Regular cardiac myocyte (primary cell): ENCODE measurements at places on chromosomes 7 and 10. TPM values are rescaled to one million over a fixed set of nuclear protein-coding genes. Genes with fewer than 3 reads are reported as not detected.

The IKZF1 gene
- total RNA-seq, result not detected in 2 replicates

The ATOH7 gene
- under 0.01 and 0.28 TPM in 2 replicates for total RNA-seq

The MYOZ1 gene
- total RNA-seq, result 0.19 and 0.28 TPM in 2 replicates

The DYDC1 gene
- not detected in 2 replicates for total RNA-seq

The AGMO gene
- 5.9 and 6.2 TPM in 2 replicates for total RNA-seq

The ITPRID1 gene
- not detected in 2 replicates for total RNA-seq

The TEX47 gene
- total RNA-seq, result not detected in 2 replicates

The PRKCQ gene
- total RNA-seq, result under 0.01 TPM in 1 of 2 replicates, not detected in the other

The POM121C gene
- total RNA-seq, result 10.0 and 19.7 TPM in 2 replicates

The CUBN gene
- 0.56 and 0.77 TPM in 2 replicates for total RNA-seq

The ZNF239 gene
- total RNA-seq, result 7.0 and 12.1 TPM in 2 replicates

The MLLT10 gene
- 22.8 and 33.8 TPM in 2 replicates for total RNA-seq

The SEM1 gene
- 14.7 and 52.3 TPM in 2 replicates for total RNA-seq

The PTF1A gene
- total RNA-seq, result not detected in 2 replicates

The MYH16 gene
- total RNA-seq, result under 0.01 TPM in 1 of 2 replicates, not detected in the other

The GDF10 gene
- 0.19 and 2.0 TPM in 2 replicates for total RNA-seq

The NACAD gene
- total RNA-seq, result 0.38 and 0.56 TPM in 2 replicates

The HTRA1 gene
- 82.4 and 232 TPM in 2 replicates for total RNA-seq

The ADRB1 gene
- under 0.01 TPM in 2 replicates for total RNA-seq

The TDRD1 gene
- total RNA-seq, result 1.9 and 5.1 TPM in 2 replicates

The PTPRZ1 gene
- under 0.01 and 0.28 TPM in 2 replicates for total RNA-seq

The OPN1SW gene
- not detected in 2 replicates for total RNA-seq

The JMJD1C gene
- total RNA-seq, result 46.8 and 69.1 TPM in 2 replicates

The AKR1C8 gene
- not detected in 2 replicates for total RNA-seq
